ENCODE measurements at places on chromosomes 7 and 10.

- no peak for DNase-seq
These were observed 1.1 kb downstream of the RABGEF1 start for GRCh38 chr7:66741710-66742049.

DNA sequence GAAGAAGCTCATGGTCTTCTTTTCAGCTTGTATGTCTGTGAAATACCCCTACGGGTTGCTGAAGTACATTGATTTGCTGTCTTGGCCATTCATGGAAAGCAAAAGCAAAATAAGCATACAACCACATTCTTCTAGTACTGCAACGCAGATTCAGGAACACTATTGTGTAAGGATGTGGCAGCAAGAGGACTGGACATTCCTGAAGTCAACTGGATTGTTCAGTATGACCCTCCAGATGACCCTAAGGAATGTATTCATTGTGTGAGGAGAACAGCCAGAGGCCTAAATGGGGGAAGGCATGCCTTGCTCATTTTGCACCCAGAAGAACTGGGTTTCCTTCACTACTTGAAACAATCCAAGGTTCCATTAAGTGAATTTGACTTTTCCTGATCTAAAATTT, 133.4 kb upstream of the ANKRD1 start:
- no peak for DNase-seq

DNA sequence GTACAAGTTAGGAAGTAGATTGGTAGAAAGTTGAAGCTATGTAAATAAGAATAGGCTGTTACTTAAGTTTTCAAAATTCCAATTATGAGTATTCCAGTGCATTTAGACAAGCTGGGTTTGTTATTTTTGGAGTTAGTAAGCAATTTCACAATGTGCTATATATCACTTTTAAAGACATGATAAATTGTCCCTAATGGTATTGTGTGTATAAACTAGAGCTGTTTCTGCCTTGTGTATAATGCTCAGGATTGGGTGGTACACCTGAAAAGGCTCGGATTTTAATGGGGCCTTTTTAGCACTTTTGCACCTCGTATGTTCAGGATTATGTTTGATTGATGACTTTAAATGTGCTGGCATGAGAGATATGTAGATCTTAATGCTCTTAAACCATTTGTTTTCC, 175.8 kb downstream of the VTI1A start:
- DNase-seq: no peak

- no peak for DNase-seq
These were observed 147.9 kb downstream of the CPEB3 start for GRCh38 chr10:92142949-92143348.

DNA sequence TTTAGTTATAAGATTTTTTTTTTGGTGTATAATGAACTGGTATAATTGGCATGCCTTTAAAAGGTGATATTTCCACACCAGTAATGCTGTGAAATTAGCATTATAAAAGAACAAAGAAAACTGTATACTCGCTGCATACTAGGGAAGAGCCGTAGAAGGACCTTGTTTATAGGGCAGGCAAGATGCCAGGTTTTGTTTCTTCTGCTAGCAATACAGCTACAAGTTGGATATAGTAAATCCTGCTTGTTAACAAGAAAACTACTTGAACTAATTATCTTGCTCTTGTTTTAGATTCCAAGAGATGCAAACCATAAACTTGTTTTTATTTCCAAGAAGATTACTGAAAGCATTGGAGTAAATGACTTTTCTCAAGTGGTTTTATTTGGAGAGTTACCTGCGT, 1.9 kb downstream of the DNAH11 start:
- no peak for DNase-seq

- no peak for DNase-seq
These were observed 206.5 kb upstream of the CNTNAP2 start for GRCh38 chr7:145909991-145910513.

GRCh38 chr7:110253093-110253492, 837.8 kb upstream of the LRRN3 start:
- no peak for DNase-seq

DNA sequence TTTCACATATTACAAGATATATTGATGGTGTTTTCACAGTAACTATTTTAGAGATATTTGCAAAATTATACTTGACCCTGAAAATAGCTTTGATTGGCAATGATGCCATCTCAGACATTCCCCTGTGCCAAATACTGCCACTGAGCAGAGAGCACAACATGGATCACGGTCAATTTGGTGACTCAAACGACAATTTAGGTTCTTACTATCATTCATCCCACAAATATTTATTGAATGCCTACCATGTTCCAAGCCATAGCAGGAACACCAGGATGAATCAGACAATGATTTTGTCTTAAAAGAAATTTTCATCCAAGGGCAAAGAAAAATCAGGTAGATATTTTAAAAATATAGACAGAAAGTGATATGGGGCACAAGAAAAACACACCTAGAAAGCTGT, 153.2 kb upstream of the ADO start:
- no peak for DNase-seq

GRCh38 chr7:52897713-52898112, 137.7 kb upstream of the POM121L12 start:
- DNase-seq: no peak

DNA sequence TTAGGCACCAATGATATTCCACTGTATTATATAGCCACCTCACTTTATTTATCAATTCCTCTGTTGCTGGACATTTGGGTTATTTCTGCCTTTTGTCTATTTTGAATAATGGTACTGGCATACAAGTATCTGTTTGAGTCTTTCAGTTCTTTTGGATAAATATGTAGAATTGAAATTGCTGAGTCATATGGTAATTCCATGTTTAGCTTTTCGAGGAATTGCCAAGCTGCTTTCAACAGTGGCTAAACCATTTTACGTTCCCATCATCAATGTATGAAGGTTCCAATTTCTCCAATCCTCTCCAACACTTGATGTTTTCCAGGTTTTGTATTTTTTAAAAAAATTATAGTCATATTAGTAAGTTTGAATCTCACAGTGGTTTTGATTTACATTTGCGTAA, 42.3 kb downstream of the JMJD1C start:
- no peak for DNase-seq

DNA sequence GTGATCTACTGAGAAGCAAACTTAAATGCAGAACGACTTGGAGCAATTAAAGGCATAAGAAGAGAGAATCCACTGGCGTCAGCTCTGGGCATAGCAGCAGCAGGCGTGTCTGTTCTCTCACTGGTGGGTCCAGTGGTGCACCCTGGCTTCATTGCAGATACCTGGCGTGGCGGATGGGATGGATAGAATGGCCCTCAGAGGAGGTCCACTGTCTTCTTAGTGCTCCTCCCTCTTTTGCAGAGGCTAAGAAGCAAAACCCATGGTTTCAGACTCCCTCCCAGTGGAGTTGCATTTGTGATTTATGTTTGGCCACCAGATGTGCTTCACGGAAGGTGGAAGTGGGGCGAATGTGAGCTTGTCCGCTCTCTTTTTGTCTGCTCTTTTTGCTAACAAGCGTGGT, 28.4 kb upstream of the PRKAG2 start:
- DNase-seq: no peak

GRCh38 chr10:122464586-122464985, 3.2 kb downstream of the HTRA1 start:
- DNase-seq: no peak

DNA sequence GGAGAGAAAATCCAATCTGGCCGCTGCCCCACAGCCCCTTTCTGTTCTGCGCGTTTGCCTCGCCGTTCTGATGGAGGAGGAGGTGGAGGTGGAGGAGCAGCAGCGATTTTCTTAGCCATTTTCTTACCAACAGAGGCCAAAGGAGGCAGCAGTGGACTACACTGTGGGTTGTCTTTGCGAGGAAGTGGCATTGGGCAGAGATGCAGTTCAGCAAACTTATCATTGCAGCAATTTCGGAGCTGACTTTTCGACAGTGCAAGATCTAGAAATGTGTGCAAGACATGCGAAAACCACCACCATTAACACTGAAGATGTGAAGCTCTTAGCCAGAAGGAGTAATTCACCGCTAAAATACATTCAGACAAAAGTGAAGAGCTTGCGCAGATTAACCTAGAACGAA, 1.9 kb upstream of the ARL4A start:
- peak; percentile 17 for DNase-seq

- DNase-seq: no peak
These were observed 373.3 kb upstream of the GALNT17 start for GRCh38 chr7:70758646-70759045.

DNA sequence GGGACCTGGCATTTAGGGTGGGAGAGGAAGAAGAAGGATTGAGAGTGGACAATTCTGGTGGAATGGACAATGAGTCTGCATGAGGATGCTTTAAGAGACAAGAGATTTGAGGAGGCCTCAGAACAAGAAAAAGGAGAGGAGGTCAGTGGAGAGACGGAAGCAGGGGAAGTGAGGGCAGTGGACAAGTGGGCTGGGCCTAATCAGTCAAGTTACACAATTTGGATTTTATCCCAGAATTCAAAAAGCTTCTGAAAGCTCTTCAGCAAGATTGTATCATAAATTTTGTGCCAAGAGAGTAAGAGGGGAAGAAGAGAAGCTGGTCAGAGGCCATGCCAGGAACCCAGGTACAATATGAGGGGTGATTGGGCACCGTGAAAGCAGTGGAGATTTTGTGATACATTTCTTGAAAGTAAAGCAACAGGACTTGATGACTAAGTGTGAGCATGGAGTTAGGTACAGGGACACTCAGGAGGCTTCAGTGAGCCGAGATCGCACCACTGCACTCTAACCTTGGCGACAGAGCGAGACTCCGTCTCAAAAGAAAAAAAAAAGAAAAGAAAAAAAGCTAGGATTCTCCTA, 19.3 kb upstream of the TSPAN13 start:
- DNase-seq: no peak
